ENCODE measurements at places on chromosomes 12 and 14.

DNA sequence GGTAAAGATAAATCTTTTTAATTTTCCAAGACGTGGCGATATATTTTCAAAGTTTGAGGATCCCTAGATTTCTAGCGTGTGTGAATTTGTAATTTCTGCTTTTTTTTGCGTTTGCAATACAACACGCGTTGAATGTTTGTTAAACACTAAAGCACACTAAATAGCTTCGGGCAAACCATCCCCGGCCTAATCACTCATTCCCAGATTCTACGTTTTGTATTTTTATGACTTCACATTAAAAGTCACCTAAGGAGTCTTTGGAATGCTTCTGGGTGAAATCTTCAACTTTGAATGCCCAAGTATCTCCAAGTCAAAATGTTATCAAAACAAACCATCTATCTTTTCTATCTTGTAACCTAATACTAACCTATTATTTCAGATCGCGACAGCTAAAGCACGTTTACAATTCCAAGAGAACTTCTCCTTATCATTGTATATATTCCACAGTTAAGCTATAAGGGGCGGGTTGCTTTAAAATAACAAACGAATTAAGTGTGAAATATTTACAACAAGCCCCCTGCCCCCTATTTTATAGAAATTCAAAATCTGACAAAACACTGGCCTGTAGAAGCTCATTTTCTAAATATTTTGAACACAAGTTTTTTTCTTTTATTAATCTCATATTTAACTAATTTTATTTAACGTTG is 1.1 kb downstream of the ALX1 start:
- DNase-seq, result no peak

DNA sequence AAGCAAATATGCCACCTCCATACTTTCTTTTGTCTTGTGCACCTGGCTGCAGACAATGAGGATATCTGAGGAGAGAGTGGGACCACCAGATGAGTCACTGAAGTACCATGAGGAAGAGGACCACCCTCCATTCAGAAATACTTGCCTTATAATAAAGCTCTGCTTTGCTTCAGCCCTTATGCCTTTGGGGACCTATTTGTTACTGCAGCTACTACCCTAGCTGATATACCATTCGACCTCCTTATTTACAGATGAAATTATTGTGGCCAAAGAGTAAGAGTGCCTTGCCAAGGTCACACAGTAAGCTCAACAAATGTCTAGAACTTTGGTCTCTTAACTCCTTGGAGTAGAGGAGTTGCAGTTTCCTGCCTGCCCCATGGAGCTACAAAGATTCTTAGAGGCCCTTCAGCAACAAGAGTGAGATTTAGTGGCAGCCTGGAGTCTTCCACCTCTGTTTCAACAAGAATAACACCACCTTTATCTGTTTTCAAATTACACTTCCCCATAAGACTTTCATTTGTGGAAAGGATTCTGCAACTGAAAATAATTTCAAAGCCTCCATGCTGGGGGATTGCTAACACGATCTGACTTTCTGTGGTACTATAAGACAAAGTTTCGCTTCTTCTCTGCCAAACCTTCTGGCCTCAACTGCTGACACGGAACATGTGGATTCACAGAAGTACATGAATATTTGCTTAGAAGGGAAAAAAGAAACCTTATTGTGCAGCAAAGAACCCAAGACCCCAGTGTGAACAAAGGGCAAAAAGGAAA is 3.6 kb downstream of the CMKLR1 start:
- no peak for DNase-seq

GRCh38 chr14:68532496-68532895 is 260.4 kb downstream of the ZFP36L1 start:
- no peak for DNase-seq

DNA sequence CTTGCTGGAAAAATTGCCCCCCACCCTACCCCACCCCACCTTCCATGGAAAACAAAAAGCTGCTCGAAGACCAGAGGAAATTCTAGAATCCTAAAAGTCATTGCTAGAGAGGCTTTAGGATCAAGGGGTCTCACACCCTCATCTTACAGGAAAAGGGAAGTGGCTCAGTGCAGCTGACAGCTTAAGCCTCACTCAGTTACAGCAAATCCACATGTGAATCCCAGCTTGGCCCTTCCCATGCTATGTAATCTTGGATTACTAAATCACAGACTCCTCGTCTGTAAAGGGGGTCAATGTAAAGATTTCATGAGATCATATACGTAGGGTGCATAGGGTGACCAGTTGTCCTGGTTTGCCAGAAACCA is 25.9 kb downstream of the CMKLR1 start:
- DNase-seq, result no peak

- DNase-seq, result no peak
These were observed 48.1 kb downstream of the KDM2B start for GRCh38 chr12:121532503-121533393.

GRCh38 chr12:42426746-42427145 is 100.8 kb downstream of the PPHLN1 start:
- no peak for DNase-seq

DNA sequence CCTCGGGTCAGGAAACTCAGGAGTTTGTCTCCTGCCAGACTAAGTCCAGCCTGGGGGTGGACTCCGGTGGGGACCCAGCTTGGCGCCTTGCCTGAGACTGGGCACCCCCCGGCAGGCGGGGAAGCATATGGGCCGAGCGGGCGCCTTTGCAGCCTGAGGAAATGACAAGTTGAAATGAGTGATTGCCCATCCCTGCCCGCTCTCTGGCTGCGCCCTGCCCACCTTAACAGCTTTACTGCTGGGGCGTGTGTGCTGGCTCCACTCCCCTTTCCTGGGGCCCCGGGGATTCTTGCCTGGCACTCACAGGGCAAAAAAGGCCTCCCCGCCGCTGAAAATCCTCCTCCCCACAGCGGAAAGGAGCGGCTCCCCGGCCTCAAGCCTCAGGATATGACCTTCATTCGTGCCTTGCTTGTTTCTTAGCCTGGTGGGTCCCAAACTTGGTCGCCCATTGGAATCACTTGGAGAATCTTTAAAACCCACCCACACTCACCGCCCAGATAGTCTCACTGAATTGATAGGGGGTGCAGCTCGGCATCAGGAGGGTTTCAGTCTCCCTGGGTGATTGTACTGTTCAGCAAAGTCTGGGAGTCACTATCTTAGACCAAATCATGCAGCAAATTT is 1.5 kb downstream of the RFLNA start:
- no peak for DNase-seq
